ENCODE measurements at places on chromosomes 12 and 14.

- DNase-seq: no peak
These were observed 45.3 kb upstream of the RAP1B start for GRCh38 chr12:68565391-68565903.

DNA sequence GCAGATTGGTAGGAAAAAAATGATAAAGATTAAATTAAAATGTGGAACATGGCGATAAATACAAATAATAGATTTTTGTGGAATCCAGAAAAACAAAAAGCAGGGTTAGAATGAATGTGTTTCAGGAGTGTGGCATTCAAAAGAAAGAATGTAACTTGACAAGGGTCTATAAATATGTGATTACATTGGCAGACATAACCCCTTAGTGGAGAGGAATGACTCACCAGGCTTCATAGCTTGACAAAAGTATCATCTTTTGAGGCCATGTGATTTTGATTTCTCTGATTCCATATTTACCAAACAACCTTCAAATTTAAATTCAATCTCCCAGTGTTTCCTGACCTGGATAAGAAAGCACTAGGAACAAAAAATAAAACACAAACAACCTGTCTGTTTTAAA is 24.4 kb upstream of the MGST1 start:
- no peak for DNase-seq

GRCh38 chr12:94404854-94405253 is 54.8 kb downstream of the CEP83 start:
- no peak for DNase-seq

GRCh38 chr12:95718006-95718431 is 72.5 kb downstream of the NTN4 start:
- DNase-seq: no peak

GRCh38 chr12:27431185-27431584 is 15.4 kb upstream of the SMCO2 start:
- no peak for DNase-seq

DNA sequence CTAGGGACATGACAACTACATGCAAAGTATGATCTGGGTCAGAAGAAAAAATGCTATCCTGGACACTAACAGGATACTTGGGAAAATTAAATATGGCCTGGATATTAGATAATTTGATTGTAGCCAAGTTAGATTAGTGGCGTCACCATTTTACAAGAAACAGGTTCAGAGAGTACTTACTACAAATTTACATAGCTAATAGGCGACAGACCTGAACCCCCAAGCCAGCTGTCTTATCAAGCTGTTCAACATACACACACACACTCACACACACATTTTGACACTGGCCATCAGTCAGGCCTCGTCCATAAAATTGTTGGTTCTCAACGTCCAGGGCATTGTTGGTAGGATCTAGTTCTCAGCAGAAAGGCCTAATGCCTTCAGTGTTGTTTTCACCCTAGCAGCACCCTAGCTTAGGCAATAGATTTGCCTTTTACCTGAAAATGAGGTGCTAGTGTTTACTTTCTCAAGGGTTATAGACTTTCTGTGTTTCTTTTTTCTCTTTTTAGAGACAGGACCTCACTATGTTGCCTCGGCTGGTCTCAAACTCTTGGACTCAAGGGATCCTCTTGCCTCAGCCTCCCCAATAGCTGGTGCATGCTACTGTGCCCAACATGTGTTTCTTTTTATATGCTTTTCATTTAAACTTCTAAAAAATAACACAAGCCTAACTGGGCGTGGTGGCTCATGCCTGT is 3.3 kb upstream of the C14orf93 start:
- no peak for DNase-seq

GRCh38 chr14:53953002-53953827 is 3.4 kb downstream of the BMP4 start:
- no peak for DNase-seq

- DNase-seq: no peak
These were observed 19.6 kb downstream of the HCFC2 start for GRCh38 chr12:104083769-104084475.

DNA sequence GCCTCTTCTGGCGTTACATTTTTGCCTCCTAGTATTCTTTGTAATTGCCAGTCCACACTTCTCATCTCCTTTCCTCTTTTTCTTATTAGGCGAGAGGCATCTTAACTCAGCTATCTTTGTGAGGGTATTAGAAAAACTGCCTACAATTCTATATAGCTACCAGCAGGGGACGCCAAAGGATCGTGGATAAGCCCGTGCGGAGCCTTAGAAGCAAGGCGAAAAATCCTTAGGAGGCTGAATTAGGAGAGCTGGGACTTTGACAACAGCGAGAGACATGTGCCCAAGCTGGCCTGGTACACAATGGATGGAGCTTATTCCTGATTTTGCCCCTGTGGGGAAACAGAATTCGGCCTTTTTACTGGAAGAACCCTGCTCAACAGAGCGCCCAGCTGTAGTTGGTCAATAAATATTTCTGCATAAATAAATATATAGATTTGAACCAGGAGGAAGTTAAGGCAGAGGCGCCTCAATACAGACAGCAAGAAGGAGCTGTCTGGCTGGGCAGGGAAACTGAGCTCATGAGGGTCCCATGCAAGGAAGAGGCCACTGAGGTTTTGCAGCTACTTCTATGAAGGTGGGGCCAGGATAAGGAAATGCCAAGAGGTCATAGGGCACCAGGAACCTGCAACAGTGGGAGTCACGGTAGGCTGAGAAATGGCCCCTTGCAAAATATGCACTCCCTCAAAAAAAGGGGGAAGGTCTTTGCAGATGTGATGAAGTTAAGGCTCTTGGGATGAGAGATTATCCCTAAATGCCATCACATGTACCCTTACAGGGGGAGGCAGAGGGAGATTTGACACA is 14.6 kb upstream of the RBM19 start:
- no peak for DNase-seq

DNA sequence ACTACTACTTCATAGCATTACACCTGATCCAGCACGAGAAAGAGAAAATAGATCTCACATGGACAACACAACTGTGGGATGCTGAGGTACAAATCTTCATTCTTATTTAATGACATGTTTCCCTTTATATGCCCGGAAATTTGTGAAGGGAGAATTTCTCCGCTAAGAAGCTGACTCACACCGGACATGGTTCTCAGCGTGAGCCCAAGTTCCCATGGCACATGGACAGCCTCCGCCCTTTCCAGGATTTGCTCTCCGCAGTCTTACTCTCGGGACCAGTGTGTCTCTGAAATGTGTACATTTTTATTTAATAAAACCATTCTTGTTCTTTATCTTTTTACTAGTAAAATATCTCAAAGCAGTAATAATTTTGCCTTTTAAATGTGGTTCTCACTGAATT is 1154.8 kb downstream of the TMEM121 start:
- no peak for DNase-seq

DNA sequence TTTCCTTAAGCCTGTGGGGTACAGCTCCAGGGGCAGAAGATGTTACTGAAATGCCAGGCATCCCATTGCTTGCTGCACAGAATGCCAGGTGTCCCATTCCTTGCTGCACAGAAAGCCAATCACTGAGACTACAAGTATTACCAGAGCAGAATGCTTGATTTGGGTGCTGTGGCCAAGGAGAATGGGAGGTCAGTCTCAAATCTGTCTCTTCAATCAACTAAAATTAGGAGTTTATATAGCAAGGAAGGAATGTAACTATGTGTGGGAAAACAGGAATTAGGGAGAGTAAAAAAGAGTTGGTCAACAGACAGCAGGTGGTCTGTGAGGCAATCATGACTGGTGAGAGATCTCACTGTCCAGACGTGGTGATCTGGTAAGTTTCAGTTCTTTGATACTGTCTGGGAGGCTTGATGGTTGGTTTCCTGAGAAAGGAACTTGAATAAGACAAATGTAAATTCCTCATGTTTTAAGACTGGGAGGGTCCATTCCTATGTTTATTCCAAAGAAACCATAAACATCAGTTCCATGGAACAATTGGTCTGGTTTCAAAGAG is 31.2 kb upstream of the VASH1 start:
- no peak for DNase-seq

- no peak for DNase-seq
These were observed 217.3 kb downstream of the MON2 start for GRCh38 chr12:62683776-62684569.

DNA sequence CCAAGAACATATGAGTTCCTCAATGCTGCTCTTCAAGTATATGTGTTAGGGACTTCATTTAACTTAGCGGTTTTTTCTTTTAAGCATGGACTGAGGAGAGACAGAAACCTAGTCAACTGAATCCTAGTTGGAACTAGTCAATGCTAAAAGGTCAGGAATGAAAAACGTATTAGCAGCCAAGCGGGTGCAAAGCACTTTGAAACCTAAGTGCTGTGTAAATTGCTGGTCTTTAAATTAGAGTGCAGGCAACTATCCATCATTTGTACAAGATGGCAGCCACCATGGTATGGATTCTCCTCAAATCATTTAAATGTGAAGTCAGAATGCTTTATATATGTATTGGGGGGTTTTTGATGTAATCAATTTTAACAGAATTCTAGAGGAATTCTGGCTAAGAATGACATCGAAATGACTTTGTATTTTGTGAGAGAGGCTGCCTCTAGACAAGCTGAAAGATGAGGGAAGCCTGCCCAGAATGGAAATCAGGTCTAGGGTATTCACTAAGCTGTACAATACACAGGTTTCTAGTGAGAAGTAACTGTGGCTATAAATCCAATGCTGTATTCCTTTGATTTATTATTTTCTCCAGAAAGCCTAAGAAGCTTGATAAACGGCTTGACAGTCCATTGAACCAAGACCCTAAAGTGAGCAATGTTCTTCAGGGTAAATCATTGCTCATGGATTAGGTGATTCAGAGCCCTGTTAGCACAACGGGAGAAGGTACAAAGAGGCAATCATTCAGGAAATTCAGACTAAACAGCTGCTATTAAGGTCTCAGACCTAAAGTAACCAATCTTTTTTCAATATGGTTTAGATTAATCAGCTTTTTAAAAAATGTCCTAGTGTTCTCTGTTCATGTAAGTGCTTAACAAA is 198.8 kb downstream of the ANO2 start:
- no peak for DNase-seq

DNA sequence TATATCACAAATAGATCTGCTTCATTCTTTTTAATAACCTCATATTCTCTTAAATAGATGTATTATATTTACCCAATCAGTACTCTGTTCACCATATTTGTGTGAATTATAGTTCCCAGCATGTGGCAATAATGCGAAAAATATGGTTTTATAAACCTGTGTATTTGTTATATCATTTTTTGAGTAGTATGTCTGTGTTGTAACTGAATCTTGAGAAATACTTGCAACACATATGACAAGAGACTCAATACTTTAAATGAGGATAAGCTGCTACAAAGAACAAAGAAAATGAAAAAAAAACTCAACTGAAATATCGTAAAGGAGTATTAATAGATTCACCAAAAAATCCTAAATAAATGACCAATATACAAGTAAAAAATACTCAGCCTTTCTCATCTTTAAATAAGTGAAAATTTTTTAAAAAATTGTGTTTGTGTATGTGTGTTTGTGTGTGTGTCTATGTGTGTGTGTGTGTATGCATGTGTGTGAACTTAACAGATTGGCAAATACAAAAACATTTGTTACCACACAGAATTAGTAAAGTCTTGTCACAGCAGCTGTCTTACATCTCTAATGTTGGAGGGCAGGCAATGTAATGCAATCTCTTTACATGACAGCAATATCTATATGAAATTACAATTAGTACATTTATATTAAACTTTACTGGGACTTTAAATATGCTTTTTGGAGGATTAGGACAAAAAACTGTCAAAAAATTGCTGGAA is 441.9 kb upstream of the MGAT4C start:
- no peak for DNase-seq

- no peak for DNase-seq
These were observed 36.7 kb downstream of the FLRT2 start for GRCh38 chr14:85566603-85567002.

- no peak for DNase-seq
These were observed 18.7 kb upstream of the EPYC start for GRCh38 chr12:91023326-91024004.

GRCh38 chr14:74459976-74460375 is 33.1 kb downstream of the NPC2 start:
- DNase-seq: no peak
